ENCODE measurements at places on chromosomes 3 and 15.
A peak's percentile ranks its signal among the peaks of the same experiment; 100 is the strongest.

- DNase-seq, result no peak
Observed at GRCh38 chr15:100353449-100353848, 11.7 kb upstream of the ADAMTS17 start.

DNA sequence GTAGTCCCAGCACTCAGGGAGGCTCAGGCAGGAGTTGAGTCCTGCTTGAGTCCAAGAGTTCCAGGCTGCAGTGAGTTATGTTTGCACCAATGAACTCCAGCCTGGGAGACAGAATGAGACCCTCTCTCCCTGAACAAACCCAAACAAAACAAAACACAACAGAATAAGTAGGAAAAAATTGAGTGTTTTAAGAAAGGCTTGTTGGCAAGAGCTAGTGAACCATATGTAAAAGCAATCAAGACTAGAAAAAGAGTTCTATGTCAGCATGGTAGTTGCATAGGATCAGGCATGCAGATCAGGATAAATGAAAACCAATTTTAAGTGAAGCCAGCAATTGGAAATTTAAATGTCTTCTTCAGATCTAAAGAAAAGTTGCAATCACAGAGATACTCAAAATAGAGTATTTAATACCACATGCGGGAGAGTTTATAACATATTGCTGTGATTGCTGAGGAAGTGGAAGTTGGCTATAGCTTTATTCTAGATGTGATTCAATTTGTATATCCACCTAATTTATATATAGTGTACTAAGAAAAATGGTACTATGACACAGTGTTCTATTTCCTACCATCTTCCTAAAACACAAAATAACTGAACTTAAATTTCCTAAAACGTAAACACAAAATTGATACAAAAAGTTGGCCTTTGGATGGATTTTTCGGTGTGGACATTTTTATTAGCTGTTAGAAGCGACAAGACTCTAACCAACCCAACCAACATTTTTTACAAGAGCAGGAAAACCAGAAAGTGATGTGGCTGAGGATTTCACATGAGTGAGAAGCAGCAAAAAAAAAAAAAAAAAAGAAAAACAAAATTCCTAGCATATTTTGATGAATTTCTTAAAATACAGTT, 101.9 kb upstream of the ROBO1 start:
- no peak for DNase-seq

DNA sequence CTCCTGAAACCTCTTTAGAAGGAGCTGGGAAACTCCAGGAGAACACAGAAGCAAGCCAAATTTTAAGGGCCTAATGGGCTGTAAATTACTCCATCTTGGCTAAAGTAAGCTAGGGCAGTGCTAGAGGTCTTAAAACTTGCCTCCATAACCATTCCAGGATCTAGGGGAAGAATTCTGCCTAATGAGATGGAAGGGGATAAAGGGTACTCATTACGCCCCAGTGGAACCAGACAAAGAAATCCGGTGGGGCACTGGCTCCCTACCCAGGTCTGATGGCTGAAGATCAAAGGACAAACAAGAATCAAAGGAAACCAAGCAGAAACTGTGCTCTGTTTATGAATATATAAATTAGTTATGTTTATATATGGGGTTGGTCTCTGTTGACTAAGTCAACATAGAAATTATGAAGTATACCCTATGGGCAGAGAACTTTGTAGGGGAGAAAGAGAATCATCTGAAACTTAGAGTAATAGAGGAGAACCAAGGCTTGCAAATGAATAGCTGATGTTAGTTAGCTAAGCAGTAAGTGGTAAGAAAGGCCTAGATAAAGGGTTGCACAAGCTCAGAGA, 57.8 kb downstream of the NCEH1 start:
- no peak for DNase-seq

GRCh38 chr3:141050576-141051442, at the start of gene SPSB4:
Gene SPSB4, plus strand, starts transcription at chr3:141051347. Its CDS starts 14,758 bp downstream, at chr3:141066105.
- no peak for DNase-seq

GRCh38 chr3:122635789-122636188, 44.9 kb upstream of the PARP14 start:
- DNase-seq, result no peak

DNA sequence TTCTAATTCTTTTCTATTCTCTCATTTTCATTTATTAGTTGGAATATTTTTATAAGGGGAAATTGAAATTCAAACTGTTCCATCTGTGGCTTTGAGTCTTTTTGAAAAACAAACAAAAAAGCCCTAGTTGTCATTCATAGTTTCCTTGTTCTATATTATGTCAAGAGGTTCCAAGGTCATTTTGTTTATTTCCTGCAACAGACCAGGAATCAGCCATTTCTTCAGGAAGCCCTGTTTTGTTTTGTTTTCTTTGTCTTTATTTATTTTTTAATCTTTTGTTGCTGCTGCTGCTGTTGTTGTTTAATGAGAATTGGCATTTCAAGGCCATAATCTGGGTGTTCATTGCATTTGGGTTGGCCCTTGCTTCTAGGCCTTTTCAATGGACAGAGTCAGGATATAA, 14.8 kb downstream of the LNP1 start:
- no peak for DNase-seq

DNA sequence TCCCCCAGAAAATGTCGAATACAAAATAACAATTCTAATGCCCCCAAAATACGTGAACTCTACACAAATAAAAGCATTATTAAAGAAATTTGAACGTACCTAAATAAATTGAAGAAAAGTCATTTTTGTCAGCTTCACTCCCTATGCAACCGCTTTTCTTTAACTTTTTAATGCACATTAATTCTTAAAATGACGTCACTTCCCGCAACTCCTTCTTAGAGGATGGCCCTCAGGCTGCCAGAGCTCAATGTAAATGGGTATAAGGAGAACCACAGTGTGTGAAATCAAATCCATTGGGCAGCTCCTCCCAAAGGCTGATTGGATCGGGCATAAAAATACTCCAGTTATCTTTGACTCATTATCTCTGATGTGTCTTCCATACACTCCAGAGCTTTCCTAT, 736.9 kb downstream of the GBE1 start:
- no peak for DNase-seq

GRCh38 chr15:69298697-69299441, at the start of gene PAQR5:
Gene PAQR5, plus strand, starts transcription at chr15:69298912. Its CDS starts 61,169 bp downstream, at chr15:69360081.
- DNase-seq, result peak; percentile 65

- DNase-seq, result no peak
Observed at GRCh38 chr3:160685144-160685766, 8.3 kb downstream of the ARL14 start.

DNA sequence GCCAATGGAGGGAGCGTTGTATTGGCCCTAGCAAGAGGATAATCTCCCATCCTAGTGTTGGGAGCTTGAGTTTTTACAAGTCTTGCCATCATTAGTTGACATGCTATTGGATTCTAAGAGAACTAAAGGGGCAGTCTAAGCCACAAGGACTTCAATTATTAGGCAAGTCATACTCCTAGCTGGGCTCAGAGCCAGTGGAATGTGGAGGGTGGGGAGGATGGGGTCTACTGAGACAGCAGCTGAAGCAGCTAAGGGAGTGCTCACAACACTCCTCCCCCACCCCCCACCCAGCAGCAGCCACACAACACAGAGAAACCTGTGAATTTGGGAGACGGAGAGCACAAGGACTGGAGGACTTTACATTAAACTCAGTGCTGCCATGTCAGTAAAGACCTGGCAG, 27.9 kb downstream of the FRG2C start:
- DNase-seq, result no peak

- no peak for DNase-seq
Observed at GRCh38 chr3:172280406-172281051, 167.7 kb downstream of the GHSR start.
